ENCODE measurements at places on chromosomes 12 and 14. TPM values are rescaled to one million over a fixed set of nuclear protein-coding genes. Genes with fewer than 3 reads are reported as not detected.

GRCh38 chr14:100150932-100151587 lies 8.4 kb downstream of the DEGS2 start:
- no peak overlapping the region for H3K4me3 ChIP-seq
- no peak for DNase-seq
- H3K36me3 ChIP-seq, result no peaks in the 10 kb centered on the region
- no peaks in the 10 kb centered on the region for H3K4me1 ChIP-seq
- no peaks in the 10 kb centered on the region for H3K27me3 ChIP-seq

DNA sequence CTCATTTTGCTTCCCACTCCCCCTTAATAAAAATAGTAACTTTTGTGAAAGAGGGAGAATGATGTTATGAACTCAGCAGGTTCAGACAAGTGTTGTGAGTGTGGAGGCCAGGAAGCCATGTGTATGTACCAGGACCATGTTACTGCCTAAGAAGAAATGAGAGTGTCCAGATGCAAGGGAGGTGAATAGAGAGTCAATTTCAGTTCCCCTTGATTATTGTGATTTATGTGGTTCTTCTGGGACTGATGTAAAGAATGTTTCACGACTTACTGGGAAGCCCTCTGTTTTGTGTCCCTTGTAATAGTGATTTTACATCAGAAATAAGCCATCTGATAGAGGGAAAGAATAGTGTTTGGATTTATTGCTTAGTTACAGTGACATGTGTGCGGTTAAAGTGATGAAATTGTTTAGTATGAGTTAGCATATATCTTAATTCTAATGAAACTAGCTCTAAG lies 32.5 kb downstream of the FBXO34 start:
- H3K4me3 ChIP-seq, result no peak overlapping the region
- DNase-seq, result no peak
- peaks cover 8% of the 10 kb centered on the region for H3K4me1 ChIP-seq
- no peak overlapping the region for H3K27ac ChIP-seq

GARIN6 gene
- not detected for polyA plus RNA-seq

DNA sequence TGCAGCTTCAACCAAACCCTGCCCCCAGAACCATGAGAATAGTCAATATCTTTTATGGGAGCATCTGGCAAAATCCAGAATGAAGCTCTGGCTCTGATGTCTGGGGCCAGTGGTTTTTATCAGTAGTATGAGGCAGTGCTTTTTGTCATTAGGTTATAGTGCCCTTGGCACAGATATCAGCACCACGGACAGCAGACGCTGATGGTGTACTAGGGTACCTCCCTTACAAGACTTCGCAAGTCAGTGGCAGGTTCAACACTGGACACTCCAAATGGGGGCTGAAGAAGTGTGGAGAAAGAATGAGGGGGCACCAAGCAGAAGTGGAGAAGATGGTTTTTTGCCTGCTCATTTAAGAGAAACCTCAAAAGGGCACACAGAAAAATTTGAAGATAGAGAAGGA lies 68.2 kb upstream of the E2F7 start:
- H3K27me3 ChIP-seq, result no peaks in the 10 kb centered on the region
- H3K36me3 ChIP-seq, result no peaks in the 10 kb centered on the region
- no peak for DNase-seq
- H3K27ac ChIP-seq, result no peak overlapping the region

GRCh38 chr14:93228550-93228949 lies 21.5 kb downstream of the UBR7 start:
- H3K36me3 ChIP-seq, result no peaks in the 10 kb centered on the region
- no peaks in the 10 kb centered on the region for H3K27me3 ChIP-seq
- H3K4me3 ChIP-seq, result no peak overlapping the region
- DNase-seq, result no peak

MARK3 gene
- 110 TPM for polyA plus RNA-seq

METTL1 gene
- 43.3 TPM for polyA plus RNA-seq

DNA sequence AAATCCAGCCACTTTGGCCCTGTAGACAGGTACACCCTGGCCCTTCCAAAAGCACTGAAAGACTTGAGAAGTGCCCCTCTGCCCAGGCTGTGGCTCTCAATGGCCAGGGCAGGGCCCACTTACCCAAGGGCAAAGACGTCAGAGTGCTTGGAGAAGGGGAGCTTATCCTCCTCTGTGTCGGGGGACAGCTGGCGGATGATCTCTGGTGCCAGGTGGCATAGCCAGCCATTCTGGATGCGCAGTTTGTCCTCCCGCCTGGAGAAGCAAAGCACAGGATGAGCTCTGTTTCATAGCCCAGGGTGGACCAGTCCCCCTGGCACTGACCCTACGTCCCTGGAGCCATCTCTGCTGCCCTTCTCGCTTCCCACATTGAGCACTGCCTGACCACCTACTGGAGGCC lies 114.9 kb upstream of the NOS1 start:
- H3K36me3 ChIP-seq, result no peaks in the 10 kb centered on the region
- no peak overlapping the region for H3K4me3 ChIP-seq
- no peaks in the 10 kb centered on the region for H3K27me3 ChIP-seq
- no peaks in the 10 kb centered on the region for H3K4me1 ChIP-seq
- H3K27ac ChIP-seq, result no peak overlapping the region
- DNase-seq, result no peak

GRCh38 chr14:22337938-22338337 lies 251.1 kb downstream of the DAD1 start:
- H3K4me3 ChIP-seq, result no peak overlapping the region
- no peaks in the 10 kb centered on the region for H3K27me3 ChIP-seq
- no peaks in the 10 kb centered on the region for H3K36me3 ChIP-seq
- no peak for DNase-seq
- H3K27ac ChIP-seq, result no peak overlapping the region
- H3K4me1 ChIP-seq, result peaks cover 6% of the 10 kb centered on the region

- H3K36me3 ChIP-seq, result no peaks in the 10 kb centered on the region
- no peak overlapping the region for H3K4me3 ChIP-seq
- no peaks in the 10 kb centered on the region for H3K4me1 ChIP-seq
- no peak overlapping the region for H3K27ac ChIP-seq
Measured at GRCh38 chr14:56559182-56559581, 20.4 kb upstream of the TMEM260 start.

DNA sequence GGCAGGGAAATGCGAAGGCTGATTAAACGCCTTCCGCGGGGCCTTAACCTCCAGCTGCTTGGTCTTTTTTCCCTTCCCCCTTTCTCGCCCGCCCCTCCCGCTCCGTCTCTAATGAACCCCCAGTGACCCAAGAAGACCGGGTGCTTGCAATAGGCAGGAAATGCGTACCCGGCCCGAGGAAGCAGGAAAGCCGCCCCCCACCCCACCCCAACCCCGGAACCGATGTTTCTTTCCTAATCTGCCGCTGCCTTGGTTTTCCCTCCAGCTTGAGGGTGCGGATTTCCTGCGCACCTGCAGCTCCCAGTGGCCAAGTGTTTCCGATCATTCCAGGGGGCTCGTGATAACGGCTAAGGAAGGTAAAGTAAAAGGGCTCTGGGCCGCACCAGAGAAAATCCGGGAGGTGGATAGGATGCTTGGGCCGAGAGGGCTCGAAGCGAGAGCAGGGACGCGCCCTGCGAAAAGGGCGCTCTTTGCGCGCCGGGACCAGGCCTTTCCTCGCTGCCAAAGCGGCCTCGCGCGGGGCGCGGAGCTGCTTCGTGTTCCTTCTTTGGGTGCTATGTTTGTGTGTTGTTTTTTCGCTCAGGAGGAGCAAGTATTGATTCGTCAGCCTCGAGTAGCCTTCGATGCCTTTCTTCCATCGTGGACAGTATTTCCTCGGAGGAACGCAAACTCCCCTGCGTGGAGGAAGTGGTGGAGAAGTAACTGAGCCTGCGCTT lies 983 bp downstream of the MYF6 start:
- H3K36me3 ChIP-seq, result no peaks in the 10 kb centered on the region
- H3K27ac ChIP-seq, result no peak overlapping the region
- H3K4me1 ChIP-seq, result no peaks in the 10 kb centered on the region
- no peaks in the 10 kb centered on the region for H3K27me3 ChIP-seq

DNA sequence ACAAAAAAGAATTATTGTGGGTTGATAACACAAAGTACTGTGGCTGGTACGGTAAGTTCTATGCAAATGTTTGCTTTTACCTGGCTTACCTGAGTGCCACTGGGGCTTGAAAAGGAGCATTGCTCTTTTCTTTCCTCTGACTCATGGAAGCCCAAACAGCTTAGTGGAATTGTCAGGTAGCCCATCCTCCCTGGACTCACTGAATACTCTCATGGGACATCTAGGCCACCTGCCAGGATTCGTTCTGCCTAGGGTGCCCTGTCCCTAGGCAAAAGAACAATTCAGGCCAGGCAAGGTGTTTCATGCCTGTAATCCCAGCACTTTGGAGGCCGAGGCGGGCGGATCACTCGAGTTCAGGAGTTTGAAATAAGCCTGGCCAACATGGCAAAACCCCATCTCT lies 22.5 kb upstream of the YAF2 start:
- H3K36me3 ChIP-seq, result no peaks in the 10 kb centered on the region
- H3K27me3 ChIP-seq, result no peaks in the 10 kb centered on the region
- no peak overlapping the region for H3K27ac ChIP-seq
- H3K4me1 ChIP-seq, result no peaks in the 10 kb centered on the region
- H3K4me3 ChIP-seq, result no peak overlapping the region

DNA sequence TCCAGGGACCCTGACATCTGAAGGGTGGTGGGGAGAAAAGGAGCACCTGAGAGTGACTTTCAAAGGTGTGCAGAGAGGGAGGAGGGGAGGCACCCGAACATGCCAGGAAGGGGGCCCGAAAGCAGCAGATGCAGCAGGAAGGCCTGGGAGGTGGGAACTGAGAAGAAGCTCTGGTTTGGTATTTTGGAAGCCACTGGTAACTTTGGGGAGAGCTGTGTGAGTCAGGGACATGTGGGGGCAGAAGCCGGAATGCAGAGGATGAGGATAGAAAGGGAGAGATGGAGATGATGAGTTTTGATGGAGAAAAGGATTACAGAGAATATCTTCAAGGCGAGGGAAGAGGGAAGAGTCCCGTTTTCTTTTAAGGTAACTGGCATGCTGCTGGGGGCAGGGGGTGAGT lies 50.1 kb downstream of the NRXN3 start:
- H3K27me3 ChIP-seq, result no peaks in the 10 kb centered on the region
- no peaks in the 10 kb centered on the region for H3K36me3 ChIP-seq
- no peak for DNase-seq
- no peaks in the 10 kb centered on the region for H3K4me1 ChIP-seq

GRIP1 gene
- 0.89 TPM for polyA plus RNA-seq

RHOF gene
- 2.8 TPM for polyA plus RNA-seq

- no peak overlapping the region for H3K4me3 ChIP-seq
- no peak for DNase-seq
- H3K36me3 ChIP-seq, result no peaks in the 10 kb centered on the region
- no peak overlapping the region for H3K27ac ChIP-seq
- no peaks in the 10 kb centered on the region for H3K4me1 ChIP-seq
- H3K27me3 ChIP-seq, result no peaks in the 10 kb centered on the region
Measured at GRCh38 chr14:74401504-74402241, 24.3 kb downstream of the SYNDIG1L start.

KRT2 gene
- polyA plus RNA-seq, result 0.02 TPM

- no peaks in the 10 kb centered on the region for H3K36me3 ChIP-seq
- no peak for DNase-seq
- H3K4me1 ChIP-seq, result no peaks in the 10 kb centered on the region
- no peaks in the 10 kb centered on the region for H3K27me3 ChIP-seq
- no peak overlapping the region for H3K4me3 ChIP-seq
Measured at GRCh38 chr14:45664668-45665356, 411.8 kb upstream of the MIS18BP1 start.

DNA sequence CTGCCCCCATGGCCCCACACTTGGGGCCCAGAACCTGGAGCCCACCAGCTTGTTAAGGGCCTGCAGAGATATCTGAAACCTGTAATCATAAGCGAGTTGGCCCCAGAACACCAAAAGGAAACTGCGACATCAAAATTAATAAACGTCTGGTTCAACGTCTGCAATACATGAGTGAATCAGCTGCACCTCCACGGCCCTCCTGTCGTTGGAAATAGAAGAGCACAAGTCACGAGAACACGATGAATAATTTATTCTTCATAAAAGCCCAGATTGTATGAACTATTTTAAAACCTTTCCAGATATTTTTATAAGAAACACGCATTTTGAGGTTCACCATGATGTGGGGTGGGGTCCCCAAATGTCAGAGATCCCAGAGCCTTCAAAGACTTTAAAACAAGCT lies 9.7 kb upstream of the CMKLR1 start:
- no peaks in the 10 kb centered on the region for H3K4me1 ChIP-seq
- no peak overlapping the region for H3K4me3 ChIP-seq
- H3K27ac ChIP-seq, result no peak overlapping the region
- H3K27me3 ChIP-seq, result no peaks in the 10 kb centered on the region
- no peaks in the 10 kb centered on the region for H3K36me3 ChIP-seq

- DNase-seq, result no peak
- no peaks in the 10 kb centered on the region for H3K36me3 ChIP-seq
- H3K27me3 ChIP-seq, result no peaks in the 10 kb centered on the region
- H3K27ac ChIP-seq, result peak overlapping the region; percentile 94
- peaks cover 67% of the 10 kb centered on the region for H3K4me1 ChIP-seq
- H3K4me3 ChIP-seq, result no peak overlapping the region
Measured at GRCh38 chr12:122886851-122887818, 8.8 kb downstream of the VPS37B start.

DNA sequence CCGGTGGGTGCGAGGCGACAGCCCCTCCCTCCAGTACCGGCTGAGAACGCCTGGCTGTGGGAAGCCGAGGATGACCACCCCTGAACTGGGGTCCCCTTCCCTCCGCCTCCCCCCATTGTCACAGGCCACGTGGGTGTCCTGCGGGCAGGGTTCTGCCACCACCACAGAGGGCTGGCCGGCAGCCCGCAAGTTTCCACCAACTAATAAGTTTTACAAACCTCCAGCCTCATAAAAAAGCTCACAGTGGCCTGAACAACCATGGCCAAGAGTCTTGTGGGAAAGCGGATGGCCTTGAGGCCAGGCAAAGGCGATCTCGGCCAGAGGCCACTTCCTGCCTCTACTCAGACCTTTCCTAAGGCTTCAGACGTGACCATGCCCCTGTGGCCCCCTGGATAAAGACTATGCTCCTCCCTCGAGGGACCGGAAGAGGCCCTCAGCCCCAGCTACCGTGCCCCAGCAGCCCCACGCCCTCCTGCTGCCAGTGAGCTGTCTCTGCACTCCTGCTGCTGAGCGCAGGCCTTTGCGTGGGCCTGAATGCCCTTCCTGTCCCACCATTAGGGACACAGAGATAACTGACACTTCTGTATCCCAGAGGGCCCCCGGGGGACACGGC lies 46.1 kb upstream of the DLK1 start:
- DNase-seq, result no peak
- H3K27ac ChIP-seq, result no peak overlapping the region
- no peaks in the 10 kb centered on the region for H3K4me1 ChIP-seq

DNA sequence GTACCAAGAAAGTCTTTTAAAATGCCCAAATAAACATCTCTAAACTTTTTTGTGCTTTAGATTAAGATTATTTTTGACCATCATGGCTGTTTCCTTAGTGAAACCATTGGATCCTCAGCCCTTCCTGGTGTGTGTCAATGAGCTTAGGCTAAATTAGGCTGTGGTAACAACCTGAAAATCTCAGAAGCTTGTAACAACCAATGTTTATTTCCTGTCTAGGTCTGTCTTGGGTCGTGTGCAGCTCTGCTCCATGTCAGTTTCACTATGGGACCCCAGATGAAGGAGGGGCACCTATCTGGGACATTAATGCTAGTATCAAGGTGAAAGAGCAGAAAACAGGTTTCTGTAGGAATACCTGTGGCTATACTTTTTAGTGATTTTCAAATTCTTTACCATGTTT lies 49.9 kb downstream of the KCNMB4 start:
- no peak overlapping the region for H3K27ac ChIP-seq
- H3K4me1 ChIP-seq, result no peaks in the 10 kb centered on the region
- no peak overlapping the region for H3K4me3 ChIP-seq
- H3K27me3 ChIP-seq, result no peaks in the 10 kb centered on the region

DNA sequence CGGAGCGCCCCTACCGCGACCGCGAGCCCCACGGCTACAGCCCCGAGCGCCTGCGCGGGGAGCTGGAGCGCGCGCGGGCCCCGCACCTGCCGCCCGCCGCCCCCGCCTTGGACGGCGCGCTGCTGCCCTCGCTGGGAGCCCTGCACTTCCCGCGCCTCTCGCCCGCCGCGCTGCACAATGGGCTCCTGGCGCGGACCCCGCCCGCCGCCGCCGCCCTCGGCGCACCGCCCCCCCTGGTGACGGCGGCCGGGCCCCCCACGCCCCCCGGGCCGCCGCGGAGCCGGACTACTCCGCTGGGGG lies 27.0 kb downstream of the LRCOL1 start:
- H3K27ac ChIP-seq, result no peak overlapping the region
- H3K4me1 ChIP-seq, result no peaks in the 10 kb centered on the region
- no peak overlapping the region for H3K4me3 ChIP-seq

Measured in pancreas (tissue), 10 donors.